ENCODE measurements at places on chromosomes 4 and X.

- DNase-seq: no peak
Measured at GRCh38 chrX:10818651-10819050, 198.3 kb upstream of the MID1 start.

GRCh38 chr4:180398564-180398963, 1844.6 kb upstream of the TENM3 start:
- DNase-seq: no peak

DNA sequence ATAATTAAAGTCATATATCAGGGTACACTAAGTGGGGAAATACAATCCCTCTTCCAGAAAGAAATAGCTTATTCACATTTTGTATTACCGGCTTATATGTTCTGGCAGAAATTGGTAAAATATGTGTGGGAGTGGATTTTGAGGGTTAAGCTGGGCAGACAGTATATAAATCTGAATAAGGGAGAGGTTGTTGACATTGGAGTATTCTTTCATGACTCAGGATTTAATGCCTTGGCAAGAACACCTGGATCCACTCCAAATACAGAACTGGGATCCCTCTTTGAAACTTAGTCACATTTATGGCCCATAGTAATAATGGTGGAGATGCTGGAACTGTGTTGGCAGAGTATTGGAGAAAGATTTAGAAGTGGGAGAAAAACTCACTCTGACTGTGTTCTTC, 54.3 kb upstream of the TET2 start:
- DNase-seq: peak; percentile 60

GRCh38 chrX:23136816-23137215, 137.1 kb downstream of the DDX53 start:
- DNase-seq: no peak

DNA sequence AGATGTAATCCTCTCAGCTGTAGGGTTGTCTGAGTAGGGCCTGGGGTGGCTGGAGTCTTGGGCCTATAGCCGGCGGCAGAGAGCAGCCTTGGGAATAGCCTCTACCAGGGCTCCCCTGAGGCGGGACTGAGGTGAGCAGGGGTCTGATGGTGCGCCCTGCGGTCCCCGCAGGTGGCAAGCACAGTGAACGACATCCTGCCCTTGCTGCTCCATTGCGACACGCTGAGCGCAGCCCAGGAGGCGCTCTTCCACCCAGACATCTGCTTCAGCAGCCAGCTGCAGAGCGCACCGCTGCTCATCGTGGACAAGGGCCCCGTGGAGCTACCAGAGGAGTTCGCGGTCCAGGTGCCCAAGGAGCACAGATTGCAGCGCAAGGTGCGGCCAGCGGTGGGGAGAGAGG, 317.0 kb downstream of the ADGRL3 start:
- DNase-seq: no peak

- peak; percentile 33 for DNase-seq
Measured at GRCh38 chrX:107978707-107979307, 3.4 kb downstream of the TEX13B start.

GRCh38 chr4:28772066-28772465, 1911.4 kb downstream of the STIM2 start:
- DNase-seq: peak; percentile 75

DNA sequence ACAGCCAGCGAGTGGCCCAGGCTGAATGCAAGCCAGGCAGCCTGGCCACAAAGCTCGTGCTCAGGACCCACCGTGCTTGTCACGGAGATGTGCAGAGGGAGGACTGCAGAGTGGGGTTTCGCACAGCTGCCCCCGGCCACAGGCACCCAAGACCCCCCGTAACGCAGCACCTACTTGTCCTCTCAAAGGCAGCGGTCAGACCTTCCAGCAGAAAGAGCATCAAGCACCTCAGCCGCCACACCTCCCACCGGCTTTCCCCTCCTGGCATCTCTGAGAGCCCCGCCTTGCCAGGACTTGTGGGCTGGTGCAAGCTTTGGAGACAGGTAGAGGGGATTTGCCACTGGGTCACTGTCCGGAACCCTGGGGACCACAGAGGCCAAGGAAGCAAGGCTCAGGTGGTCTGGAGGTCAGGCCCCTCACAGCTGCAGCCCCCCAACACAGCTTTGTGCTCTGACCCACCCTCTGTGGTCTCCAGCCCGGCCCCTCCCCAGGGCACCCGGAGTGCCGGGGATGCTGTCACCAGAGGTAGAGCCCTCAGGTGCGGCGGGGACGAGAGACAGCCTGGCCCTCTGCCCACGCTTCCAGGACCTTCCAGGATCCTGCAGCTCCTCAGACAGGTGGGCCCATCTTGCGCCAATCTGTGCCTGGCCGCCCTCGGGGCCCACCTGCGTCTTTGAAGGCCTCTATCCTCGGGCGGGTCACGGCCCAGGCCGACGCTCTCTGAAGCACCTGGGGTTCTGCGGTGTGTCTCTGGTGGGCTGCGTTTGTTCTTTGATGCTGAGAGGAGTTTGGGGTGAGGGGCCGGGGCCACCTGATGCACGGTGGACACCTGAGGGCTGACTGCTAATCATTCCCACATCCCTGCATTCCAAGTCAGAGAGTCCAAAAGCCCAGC, 34.4 kb upstream of the HMX1 start:
- DNase-seq: no peak

DNA sequence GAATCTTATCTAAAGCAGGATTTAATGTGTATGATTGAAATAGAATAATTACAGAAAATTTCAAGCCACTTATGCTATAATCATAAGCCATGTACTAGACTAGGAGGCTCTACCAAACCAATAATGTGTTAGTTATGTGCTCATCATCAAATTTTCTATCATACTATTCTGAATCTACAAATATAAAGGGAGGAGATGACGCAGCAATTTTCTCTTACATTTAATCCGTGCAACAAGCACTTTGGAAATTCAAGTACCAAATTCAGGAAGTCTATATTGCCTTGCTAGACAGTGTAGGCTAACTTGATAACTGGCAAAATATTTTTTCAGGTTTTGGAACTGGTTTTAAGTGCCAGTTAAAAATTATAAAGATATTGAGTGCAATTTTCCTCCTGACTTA, 283.5 kb downstream of the C4orf33 start:
- DNase-seq: no peak

DNA sequence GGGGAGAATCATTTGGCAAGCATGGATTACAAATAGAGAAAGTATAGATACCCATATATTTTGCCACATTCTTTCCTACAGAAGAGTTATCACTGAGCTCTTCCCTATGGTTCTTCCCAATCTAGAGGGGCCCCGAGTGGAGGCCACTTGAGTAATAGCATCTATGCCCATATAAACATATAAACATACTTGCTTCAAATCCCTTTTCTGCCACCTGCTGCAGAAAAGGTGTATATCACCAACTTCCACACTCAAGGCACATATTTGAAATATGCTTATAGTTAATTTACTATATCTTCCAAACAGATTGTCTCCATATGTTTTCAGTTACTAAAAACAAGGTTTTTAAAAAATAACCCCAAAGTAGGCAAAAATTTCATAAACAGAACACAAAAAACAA, 642.8 kb upstream of the DIPK2B start:
- peak; percentile 25 for DNase-seq

DNA sequence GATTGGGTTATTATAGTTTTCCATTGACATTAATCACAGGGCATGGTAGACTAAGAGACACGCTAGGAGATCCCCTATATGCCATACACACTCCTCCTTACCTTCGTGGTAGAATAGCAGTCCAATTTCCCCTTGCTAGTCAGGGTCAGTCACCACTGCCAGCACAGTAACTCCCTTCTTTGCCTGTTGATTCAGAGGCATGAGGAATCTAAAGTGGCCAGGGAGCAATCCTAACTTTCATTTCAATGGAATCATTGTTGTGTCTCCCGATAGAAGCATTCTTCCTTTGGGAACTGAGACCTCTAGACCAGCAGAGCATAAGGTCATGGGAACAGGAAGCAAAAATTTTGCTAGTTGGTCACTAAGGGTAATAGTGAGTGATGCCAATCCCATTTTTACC, 51.1 kb downstream of the COL25A1 start:
- DNase-seq: peak; percentile 1

DNA sequence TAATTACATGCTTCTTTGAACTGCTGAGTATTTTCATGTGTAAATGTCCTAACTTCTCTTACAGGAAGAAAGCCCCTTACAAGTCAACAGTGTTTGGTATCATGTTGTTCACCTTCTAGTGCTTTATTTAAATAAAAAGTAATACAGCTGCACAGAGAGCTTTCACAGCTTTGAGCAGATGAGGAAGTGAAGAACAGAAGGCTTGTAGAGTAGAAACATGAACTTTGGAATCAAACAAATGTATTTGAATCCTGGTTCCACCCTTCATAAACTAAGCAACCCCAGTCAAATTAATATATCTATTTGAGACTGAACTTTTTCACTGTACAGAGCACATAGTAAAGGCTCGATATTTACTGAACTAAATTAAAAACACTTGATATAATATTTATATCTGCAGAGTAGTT, 120.5 kb downstream of the CAMK2D start:
- DNase-seq: no peak

- no peak for DNase-seq
Measured at GRCh38 chr4:186204103-186204559, 12.8 kb downstream of the CYP4V2 start.

DNA sequence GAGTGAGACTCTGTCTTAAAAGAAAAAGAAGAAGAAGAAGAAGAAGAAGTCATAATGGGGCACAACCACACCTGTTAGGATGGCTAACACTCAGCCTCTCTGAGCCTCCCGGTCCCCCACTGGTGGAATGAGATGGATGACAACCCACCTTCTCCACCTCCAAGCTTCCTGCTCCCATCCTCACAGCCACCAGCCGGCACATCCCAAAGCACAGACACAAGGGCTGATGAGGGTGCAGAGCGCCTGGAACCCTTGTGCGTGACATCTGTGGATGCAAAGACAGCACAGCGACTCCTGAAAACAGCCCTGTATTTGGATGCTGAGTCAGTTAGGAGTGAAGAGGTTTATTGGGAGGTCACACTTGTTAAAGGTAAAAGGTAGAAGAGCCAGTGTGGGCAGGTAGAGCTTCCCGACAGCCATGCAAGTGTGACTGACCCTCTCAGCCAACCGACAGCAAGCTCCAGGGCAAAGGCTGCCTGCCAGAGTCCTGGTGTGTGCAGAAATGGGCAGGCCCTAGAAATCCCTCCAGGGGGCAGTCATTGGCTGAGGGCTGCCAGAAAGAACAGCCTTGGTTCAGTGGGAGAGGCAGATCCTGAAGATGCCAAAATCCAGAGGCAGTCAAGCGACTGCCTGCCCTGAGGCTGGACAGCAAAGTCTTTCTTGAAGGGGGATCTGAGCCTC, 26.6 kb upstream of the MAN2B2 start:
- DNase-seq: peak; percentile 48

GRCh38 chr4:125434136-125434535, 119.4 kb downstream of the FAT4 start:
- DNase-seq: no peak

DNA sequence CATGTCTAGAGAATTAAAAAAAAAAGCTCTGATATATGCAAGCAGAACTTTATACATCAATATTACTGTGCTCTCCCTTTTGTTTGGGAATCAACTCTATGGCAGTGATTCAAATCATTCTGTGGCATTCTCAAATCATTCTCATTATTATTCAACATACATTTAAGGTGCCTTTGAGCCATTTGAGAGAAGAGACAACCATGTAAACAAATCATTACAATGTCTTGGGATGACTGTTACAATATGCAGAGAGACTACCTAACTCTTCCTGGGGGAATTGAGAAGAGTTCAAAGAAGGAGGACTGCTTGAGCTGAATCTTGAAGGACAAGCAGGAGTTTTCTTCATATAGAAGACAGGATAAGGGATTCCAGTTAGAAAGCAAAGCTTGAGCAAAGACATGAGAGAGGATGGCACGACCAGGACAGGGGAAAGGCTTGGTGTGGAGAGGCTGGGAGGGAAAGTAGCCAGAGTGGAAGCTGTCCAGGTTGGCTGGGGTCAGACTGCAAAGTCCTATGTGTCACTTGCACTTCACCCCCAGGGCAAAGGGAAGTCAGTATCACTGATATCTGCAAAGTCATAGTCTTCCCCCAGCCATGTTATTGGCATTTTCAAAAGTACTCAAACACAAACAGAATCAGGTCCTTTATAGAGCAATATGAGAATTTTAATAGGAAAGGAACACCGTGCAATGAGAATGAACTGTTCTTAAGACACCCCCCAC, 9.0 kb downstream of the SEC24D start:
- DNase-seq: no peak

GRCh38 chr4:86965019-86965976, 30.5 kb downstream of the AFF1 start:
- no peak for DNase-seq

GRCh38 chr4:167715176-167715575, 377.2 kb upstream of the ANXA10 start:
- no peak for DNase-seq

DNA sequence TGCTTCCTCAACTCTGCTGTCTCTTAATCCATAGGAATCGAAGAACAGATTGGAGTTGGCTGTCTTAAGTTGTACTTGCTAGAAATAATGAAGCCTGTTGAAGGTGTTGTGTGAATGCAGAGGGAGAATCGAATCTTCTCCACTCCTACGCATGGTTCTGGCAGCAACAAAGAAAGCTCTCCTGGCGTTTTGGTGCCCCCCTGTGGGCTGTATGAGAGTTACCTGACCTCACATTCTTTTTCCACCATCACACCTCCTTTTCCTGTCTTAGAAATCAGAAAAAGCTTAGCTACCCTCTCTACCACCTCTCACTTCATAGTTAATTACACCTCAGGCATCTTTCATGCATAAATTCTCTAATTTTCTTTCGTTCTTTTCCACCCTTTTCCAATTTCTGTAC, 16.3 kb downstream of the KLF8 start:
- peak; percentile 64 for DNase-seq

GRCh38 chr4:83378419-83378818, 43.8 kb upstream of the HPSE start:
- DNase-seq: no peak

- no peak for DNase-seq
Measured at GRCh38 chr4:89247951-89248350, 59.6 kb downstream of the GPRIN3 start.

- DNase-seq: peak; percentile 80
Measured at GRCh38 chrX:136168929-136169735, 21.8 kb downstream of the FHL1 start.

GRCh38 chrX:114584375-114584943, 573 bp downstream of the HTR2C start:
- DNase-seq: no peak

DNA sequence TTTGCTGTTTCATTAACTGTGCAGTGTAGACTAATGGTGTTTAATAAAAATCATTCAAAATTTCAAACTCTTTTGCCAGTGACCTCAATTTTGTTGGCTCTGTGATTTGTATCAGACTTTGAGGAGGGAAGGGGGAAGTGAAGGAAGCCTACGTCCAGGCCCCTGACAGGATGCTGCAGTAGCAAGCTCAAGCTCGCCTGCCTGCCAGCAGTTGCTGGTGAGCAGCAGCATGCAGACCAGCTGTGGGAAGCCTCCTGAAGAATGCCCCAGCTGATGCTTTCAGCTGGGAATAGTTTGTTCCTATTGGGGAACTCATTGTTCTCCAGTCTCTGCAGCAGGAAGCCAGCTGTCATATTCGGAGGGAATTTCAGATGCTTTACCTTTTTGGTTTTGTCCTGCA, 495.2 kb downstream of the AFF2 start:
- DNase-seq: no peak

DNA sequence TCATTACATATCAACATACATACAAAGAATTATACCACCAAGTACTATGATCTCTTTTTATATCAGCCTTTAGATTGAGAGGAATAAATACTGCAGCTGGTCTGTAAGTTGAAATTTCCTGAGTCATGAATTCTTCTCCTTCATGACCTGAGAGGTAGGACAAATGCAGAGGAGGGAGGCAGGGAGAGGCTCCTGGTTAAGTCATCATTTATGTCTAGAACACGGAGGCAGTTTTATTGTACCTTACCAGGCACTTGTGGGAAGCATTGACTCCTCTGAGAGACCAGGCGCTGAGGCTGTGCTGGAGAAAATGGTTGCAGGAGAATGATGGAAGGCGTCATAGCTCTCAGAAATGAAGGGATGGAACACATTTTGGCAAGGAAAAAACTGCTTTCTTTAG, 12.5 kb upstream of the CASK start:
- DNase-seq: peak; percentile 12
